ENCODE measurements at places on chromosomes 13 and 19.

DNA sequence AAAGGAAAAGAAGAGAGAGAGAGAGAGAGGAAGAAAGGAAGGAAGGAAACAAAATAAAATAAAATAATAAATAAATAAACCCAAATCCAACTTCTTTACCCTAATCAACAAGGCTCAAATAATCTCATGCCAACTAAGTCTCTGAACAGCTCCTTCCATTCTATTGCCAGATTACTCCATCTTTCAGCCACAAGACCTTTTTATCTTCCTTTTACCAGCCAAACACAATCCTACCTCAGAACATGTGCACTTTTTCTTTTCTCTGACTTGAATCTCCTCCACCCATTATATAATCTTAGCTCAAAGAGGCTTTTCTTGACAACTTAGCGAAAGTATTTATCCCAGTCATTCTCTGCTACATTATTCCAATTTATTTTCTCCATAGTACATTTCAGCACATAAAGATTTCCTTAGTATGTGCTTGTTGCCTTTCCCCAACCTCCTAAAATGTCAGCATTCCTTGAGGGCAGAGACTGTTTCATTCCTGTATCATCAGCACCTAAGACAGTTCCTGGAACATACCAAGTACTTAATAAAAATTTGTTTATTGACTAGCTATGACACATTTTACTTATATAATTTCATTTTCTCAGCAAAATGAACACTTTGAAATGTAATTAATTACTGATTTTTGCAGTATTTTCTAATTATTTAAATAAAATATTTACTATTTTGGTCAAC is 33.5 kb upstream of the USPL1 start:
- no peak for DNase-seq

DNA sequence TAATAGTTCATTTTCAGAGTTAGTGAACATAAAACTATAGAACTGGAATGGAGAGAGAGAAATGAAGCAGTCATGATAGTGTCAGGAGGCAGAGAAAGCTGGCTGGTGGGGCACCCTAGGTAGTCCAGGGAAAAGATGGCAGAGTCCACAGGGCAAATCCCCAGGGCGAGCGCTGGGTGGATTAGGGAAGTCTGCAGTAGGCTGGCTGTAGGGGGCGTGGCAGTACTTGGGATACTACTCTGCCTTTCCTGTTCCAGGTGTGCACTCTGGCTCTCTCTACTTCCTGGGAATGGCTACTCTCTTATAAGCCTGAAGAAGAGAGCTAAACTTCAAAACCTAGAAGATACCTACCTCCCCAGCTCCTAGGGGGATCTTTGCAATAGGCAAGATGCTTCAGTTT is 232.9 kb upstream of the SLC10A2 start:
- DNase-seq, result no peak

DNA sequence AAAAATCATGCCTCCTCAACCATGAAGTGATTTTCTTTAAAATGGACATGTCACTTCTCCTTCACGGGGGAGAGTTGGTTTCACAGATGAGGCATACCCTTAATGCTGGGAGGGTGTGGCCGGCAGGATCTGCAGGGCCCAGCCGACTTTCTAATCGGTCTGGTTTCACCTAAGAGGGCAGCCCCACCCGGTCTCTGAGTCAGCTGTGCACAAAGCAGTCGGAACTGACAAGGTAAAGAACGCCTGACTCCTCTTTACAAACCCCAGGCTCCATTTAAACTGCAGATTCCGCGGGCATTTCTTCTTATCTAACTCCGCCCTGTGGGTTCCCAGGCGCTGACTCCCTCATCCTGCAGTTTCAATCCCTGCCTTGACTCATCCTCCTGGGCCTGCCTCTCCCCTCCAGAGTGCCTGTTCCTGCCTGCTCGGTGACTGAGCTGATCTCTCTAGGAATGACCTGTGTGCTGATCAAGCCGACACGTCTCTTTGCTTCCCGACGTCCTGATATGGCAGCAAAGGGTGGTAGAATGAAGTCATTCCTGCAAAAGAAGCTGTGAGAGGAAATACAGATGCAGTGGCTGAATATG is 63.4 kb downstream of the EFNB2 start:
- DNase-seq, result peak; percentile 12

- no peak for DNase-seq
Observed at GRCh38 chr19:36257520-36257876, 42.6 kb downstream of the ZNF146 start.

DNA sequence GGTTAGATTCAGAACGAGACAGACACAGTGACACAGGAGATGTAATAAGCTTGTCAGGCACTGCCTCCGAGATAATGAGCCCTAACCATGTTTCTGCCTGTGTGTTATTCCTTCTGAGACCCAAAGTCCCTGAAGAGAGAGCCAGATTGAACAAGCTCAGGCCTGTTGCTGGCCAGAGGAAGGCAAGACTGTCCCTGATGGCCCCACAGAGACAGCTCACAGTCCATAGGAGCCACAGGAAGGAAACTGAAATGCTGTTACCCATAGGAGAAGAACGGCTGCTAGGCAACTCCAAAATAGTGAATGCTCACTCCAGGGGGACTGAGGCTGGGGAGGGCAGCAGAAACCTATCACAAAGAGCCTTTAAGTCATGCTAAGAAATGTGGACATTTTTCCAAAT is 31.8 kb upstream of the RFXAP start:
- no peak for DNase-seq

- no peak for DNase-seq
Observed at GRCh38 chr13:28865149-28865744, 45.1 kb downstream of the MTUS2 start.

GRCh38 chr13:102273111-102273510 is 128.7 kb downstream of the FGF14 start:
- no peak for DNase-seq

DNA sequence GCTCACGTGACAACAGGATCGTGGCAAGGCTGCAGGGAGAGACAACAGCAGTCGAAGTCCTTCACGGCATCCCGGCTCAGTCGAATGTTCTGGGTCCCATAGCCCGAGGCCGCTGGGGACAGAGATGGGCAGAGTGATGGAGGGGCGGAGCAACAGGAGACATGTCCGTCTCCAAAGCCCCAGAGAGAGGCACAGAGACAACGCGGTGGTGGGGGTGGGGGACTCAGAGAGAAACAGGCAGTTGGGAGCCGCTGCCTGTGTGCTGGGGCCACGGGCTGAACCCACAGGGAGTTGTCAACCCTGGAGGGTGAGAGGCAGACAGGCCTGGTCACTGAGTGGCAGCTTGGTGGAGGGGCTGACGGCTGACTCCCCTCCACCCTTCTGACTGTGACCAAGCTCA is 20.4 kb downstream of the NOSIP start:
- no peak for DNase-seq

DNA sequence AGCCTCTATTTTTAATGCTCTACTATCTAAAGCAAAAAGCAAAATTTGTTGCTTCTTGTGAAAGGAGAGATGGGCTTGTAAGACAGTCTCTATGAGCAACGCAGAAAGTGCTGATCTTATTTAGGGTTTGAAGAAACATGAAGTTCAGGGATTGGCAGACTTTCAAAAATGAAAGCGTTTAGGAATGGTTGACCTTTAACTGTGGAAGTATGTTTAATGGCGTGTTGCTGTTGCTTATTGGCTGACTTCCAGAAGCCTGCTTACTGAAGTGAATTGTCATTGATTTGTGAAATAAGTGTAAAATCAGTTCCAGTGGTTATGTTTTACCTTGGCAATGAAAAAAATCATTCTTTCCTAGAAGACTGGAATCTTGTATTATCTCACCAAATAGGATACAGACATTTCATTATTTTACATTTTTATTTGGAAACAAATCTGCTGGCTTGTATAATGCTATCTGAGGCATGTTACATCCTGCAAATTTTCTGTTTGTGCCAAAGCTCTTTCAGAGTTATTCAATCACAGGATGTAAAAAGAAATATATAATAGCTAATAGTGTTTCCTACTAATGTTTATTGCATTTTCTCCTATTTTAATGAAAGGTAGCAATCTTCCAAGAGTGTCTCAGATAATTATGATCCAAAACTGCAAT is 221.3 kb upstream of the SLITRK6 start:
- no peak for DNase-seq

GRCh38 chr13:39322836-39323585 is 280.0 kb downstream of the LHFPL6 start:
- DNase-seq, result no peak

- DNase-seq, result no peak
Observed at GRCh38 chr19:28126135-28126898, 1086.6 kb downstream of the UQCRFS1 start.

DNA sequence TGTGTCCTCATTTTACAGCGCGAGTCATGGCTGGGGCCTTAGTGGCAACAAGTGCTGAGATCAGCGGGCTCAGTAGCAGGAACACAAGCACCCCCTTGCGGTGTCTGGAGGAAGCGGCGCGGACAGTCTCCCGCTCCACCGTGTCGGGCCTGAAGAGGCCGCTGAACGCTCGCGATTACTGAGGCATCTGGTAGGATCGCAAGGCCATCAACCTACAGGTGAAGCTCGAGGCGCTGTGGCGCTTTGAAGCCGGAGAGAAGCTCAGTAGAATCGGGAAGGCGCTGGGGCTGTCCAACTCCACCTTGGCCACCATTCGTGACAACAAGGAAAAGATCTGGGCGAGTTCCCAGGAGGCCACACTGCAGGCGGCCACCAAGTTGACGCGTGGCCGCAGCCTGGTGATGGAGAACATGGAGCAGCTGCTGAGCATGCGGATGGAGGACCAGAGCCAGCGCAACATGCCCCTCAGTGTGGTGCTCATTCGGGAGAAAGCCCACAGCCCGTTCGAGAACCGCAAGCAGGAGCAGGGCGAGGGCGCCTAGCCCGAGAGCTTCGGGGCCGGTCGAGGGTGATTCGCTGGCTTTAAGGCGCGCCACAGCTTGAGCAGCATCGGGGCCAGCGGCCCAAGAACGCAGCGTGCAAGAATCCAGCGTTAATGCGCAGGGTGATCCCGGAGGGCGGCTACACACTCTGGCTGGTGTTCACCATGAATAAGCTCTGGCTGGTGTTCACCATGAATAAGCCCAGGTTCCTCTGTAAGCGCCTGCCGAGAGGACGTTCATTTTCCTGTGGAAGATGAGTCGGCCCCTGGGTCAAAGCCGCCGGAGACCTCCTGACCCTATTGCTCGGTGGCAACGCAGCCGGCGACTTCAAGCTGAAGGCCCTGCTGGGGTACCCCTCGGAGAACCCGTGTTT is 8.3 kb upstream of the MZF1 start:
- peak; percentile 39 for DNase-seq

DNA sequence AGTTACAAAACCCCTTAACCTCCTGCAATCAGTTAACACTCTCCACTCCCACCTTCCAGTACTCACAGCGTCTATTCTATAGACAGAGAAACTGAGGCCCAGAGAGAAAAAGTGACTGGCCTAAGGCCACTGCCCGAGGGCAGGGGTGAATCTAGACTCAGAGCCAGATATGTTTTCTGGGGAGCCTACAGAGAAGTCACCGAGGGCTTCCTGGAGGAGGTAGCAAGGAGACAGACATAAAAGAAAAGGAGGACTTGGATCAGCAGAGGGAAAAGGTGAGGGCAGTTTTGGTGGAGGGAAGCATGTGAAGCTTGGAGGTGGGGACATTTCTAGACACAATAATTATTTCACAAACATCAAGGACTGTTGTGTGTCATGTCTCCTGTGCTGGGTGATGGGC is 1.6 kb upstream of the COMP start:
- no peak for DNase-seq

DNA sequence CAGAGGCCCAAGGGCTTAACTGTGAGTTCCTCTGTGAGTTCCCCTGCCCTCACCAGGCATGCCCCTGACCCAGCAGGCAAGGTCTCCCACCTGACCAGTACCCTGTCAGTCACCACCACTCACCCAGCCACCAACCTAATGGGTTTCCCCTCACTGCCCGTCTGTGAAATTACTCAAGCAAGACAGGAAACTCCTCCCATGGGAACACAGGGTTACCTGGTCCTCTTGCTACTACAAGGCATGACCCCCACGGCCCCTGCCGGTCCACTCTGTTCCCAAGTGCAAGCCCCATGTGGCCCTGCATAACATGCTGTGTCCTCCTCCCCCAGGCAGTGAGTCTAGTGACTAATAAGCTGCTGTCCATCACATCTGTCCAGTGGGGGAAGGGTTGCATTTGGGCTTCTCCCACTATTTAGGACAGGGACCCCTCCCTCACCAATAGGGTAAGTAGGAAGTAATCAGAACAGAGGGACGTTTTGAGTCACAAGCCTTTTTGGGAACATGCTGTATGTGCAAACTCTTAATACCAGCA is 8.0 kb upstream of the DHRS12 start:
- no peak for DNase-seq

DNA sequence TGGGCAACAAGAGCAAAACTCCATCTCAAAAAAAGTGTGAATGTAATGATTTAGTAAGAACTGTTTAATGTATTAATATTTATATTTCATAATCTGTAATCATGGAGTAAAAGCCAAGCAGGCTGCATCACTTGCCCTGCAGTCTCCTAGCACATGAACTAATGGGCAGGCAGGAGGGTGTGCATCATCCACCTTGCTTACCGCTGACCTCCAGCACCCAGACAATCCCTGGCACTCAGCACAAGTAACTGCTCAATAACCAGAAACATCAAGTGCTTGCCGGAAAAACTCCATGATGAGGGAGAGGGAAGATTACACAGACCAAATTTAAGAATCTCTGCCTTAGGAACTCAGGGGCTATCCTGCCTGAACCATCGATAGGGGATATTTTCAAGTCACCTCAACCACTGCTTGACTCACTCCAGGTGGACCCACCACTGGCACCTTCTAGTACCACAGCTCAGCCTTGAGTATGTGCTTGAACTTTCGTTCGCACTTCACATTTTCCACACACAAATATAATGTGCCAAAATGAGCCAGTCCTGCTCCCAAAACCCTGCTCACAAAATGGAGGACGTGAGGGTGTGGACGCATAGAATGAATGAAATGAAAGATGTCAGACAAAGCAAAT is 18.6 kb downstream of the BRD4 start:
- no peak for DNase-seq

DNA sequence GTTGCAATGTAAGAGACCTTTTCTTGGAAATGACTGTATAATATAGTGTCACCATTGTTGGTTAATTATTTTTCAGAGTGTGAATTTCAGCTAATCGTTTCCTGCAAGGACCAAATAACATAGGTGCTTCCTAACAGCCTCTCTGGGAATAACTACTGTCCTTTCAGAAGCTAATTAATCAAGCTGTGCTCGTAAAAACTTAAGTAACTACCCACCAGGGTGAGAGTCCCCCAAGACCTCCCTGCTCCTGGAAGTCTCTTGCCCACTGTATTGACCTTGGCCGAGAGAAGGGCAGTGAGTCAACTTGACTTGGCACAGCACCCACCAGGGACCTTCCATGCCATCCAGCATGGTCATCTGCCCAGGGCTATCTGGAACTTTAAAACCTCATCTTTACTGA is 50.3 kb downstream of the UQCRFS1 start:
- DNase-seq, result no peak

DNA sequence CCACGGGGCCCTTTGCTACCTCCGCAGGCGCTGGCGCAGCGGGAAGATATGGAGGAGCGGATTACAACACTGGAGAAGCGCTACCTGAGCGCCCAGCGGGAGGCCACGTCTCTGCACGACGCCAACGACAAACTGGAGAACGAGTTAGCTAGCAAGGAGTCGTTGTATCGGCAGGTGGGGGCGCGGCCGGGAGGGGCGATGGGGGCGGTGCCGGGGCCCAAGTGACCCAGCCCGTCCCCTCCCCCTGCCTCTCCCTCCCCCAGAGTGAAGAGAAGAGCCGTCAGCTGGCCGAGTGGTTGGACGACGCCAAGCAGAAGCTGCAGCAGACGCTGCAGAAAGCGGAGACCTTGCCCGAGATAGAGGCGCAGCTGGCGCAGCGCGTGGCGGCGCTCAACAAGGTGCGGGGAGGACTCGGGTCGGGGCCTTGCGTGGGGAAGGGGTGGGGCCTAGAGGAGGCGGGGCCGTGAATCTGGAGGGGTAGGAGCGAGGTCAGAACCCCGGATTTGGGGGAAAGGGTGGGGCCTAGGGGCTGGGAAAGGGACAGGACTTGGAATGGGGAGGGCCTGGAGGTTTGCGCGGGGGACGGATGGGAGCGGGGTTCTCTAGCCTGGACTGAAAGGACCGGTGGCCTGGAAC is 13.7 kb downstream of the PPFIA3 start:
- no peak for DNase-seq
